H1 (cell line): ENCODE measurements at places on chromosomes 2 and 18.

GRCh38 chr2:37324786-37325624 lies at the start of gene PRKD3:
TSS of gene PRKD3 (minus strand) at chr2:37324833. CDS start at chr2:37316524, 8,309 bp downstream.
- no peak for DNase-seq

DNA sequence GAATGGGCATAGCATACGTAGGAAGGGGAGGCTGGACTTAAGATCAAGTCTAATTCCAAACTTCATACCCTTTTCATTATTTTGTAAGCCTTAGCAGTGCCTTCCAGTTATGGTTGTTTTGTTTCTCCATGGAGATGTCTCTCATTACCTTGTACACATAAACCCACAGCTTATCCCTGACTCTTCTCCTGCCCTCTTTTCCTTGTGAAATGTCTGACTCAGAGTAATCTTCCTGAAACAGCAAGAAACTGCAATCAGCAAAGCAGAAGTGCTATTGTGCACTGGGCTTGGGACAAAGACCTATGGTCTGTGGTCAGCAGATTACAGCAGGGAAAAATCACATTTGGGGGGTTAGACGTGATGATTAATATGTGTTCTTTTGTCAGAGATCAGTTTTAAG lies 176.7 kb downstream of the IKZF2 start:
- DNase-seq = no peak

DNA sequence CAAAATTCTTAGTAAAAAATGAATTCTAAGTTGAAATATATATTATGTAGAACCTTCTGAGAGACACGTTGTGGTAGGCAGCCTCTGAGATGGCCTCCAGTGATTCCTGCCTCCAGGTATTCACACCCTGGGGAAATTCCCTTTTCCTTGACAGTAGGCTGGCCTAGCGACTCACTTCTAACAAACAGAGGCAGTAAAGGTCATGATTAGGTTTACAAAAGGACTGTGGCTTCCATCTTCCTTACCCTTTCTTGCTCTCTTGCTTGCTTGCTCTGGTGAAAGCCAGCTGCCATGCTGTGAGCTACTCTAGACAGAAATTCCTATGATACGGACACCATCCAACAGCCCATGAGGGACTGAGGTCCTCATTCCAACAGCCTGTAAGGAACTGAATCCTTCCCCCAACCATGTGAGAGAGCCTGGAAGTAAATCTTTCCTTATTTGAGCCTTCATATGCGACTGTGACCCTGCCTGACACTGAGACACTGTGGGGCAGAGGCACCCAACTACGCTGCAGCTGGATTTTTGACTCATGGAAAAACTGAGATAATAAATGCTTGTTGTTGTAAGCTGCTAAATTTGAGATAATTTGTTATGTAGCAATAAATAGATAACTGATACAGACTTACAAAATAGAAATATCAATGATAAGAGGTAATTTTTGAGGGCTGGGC lies 32.7 kb upstream of the SERTAD2 start:
- DNase-seq = no peak

DNA sequence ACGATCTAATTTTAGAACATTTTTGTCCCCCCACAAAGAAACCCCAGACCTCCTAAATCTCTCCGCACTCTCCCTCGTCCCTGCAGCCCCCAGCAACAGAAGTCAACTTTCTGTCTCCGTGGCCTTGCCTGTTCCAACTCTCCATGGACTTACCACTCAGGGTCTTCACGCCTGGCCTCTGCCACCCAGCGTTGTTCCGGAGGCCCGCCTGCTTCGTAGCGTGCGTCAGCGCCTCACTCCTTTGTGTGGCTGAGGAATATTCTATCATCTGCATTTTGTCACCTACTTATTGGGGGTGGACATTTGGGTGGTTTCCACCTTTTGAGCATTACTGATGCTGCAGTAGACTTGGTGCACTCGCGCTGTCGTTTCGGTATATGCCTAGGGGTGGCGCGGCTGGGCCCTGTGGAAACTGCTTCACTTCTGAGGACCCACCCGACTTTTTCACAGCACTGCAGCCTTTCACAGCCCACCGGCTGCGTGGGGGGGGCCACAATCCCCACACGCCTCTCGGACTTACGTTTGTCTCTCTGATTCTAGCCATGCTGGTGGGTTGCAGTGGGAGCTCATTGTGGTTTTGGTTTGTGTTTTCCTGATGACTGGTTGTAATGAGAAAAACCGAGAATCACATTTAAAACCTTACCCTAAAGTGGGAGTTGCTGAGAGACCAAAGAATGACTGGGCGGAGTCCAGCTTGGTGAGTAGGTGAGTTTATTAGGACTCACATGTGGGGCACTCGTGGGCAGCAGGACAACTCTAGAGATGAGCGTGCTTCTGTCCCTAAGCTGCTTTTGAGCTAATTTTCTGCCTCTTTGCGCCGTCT lies 1.4 kb upstream of the HSBP1L1 start:
- DNase-seq = no peak

DNA sequence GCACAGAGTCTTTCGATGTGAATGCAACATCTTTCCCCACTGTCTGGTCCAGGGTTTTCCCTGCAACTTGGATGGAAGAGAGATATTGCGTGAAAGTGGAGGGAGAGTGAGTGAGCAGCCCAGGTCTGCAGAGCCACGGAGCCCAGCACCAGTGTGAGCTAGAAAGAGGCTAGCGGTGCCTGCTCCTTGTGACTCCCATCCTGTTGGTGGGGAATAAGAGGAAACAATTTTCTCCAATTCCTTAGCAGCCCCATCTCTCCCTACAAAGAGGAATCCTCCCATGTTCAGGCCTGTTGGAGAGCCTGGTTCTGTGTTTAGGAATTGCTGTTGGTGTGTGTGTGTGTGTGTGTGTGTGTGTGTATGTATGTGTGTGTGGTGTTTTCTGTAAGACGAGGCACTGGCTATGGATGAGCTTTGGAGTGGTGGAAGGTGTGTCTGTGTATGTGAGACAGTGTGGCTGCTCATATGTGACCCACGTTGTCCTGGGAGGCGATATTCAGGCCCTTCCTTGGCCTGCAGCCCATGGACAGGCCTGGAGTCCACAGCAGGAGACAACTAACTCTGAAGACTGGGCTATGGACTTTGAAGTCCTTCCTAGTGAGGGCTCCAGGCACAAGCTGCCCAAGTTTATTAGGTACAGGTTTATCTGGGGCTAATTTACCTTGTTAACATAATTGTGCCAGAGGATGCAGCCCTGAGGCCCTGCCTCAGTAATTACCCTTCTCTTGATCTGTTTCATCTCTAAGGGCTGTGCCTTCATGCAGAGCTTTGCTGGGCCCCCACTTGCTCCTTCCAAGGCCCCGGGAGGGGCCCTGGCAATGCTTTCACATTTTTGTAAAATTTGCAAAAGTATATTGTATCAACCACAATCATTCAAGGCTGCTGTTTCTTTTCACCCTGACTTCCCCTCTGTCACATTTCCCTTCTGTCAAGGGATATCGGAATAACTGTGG lies 88.6 kb upstream of the HAAO start:
- DNase-seq = no peak

- DNase-seq = peak; percentile 54
These were observed 31.3 kb downstream of the KIAA2012 start for GRCh38 chr2:202104286-202104870.

- DNase-seq = no peak
These were observed 120.0 kb upstream of the FSIP2 start for GRCh38 chr2:185618625-185619024.

- DNase-seq = peak; percentile 73
These were observed 386.5 kb downstream of the DLGAP1 start for GRCh38 chr18:4068552-4069158.

- DNase-seq = no peak
These were observed 28.4 kb downstream of the ARHGEF4 start for GRCh38 chr2:130864830-130865800.

DNA sequence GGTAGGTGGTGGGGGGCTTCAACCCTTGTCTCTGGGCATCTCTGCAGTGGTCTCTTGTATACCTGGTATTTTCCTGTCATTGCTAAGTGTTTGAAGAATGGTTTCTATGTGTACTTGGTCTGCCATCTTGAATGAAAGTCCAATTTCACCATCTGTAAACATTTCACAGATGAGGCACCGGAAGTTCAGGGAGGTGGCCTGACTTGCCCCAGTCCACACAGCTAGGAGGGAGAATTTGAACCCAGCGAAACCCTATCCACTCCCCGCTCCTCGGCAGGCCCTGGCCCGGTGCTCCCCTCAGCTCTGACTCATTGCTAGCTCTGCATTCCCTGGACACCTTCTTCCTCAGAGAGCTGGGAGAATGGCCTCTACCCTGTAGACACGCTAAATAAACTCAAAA lies 30.5 kb downstream of the ZAP70 start:
- DNase-seq = no peak

DNA sequence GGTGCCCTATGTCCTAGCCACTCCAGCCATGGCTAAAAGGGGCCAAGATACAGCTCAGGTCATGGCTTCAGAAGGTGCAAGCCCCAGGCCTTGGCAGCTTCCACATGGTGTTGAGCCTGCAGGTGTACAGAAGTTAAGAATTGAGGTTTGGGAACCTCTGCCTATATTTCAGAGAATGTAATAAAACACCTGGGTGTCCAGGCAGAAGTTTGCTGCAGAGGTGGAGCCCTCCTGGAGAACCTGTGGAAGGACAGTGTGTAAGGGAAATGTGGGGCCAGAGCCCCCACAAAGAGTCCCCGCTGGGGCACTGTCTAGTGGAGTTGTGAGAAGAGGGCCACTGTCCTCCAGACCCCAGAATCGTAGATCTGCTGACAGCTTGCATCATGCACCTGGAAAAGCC lies 74.1 kb downstream of the SMIM21 start:
- no peak for DNase-seq

GRCh38 chr18:67143028-67143427 lies 373.5 kb downstream of the DSEL start:
- no peak for DNase-seq

GRCh38 chr2:231707927-231708772 lies at the start of gene PTMA:
TSS of gene PTMA (plus strand) at chr2:231708525. CDS start at chr2:231708707, 182 bp downstream.
- DNase-seq = peak; percentile 98

- DNase-seq = no peak
These were observed 57.7 kb downstream of the METTL4 start for GRCh38 chr18:2513616-2514015.

GRCh38 chr2:135662088-135662487 lies 79.6 kb upstream of the UBXN4 start:
- no peak for DNase-seq

GRCh38 chr2:101622210-101623030 lies 75.1 kb upstream of the MAP4K4 start:
- no peak for DNase-seq

DNA sequence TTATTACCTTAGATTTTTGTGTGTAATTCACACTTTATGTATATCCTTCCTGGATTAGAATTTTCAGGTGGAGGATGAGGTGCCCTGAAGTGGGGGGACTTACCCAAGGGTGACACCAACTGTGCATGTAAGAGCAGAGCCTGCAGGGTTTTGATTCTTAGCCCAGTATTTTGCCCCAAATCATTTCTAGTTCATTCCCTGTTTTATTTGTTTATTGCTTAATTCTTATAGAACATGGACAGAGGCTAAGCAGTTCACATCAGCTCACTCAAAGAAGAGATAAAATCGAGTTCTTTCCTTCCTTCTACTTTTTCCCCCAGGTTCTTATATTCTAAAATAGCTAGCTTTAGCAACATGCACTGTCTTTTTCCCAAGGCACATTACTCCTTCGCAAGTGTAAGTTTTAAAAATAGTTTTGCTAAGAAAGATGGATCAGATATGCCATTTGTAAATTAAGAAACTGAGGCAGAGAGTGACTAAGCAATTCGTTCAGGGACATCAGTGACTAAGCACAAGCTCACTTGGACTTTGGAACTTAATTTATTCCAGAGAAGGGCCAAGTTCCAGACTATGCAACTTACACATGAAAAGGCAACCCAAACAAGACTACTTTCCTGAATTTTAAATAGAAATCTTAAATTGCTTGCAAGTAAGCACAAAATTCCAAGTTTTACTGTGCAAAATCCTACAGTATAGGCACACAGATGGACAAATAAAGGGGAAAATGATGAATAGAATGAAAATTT lies 427.9 kb upstream of the POU3F3 start:
- no peak for DNase-seq

- no peak for DNase-seq
These were observed 47.4 kb downstream of the MGAT5 start for GRCh38 chr2:134301099-134301927.

GRCh38 chr2:168044176-168044575 lies 203.2 kb downstream of the STK39 start:
- no peak for DNase-seq

GRCh38 chr2:189261431-189261841 lies 81.9 kb upstream of the COL5A2 start:
- DNase-seq = no peak

GRCh38 chr2:57598551-57598950 lies 448.1 kb upstream of the VRK2 start:
- no peak for DNase-seq

DNA sequence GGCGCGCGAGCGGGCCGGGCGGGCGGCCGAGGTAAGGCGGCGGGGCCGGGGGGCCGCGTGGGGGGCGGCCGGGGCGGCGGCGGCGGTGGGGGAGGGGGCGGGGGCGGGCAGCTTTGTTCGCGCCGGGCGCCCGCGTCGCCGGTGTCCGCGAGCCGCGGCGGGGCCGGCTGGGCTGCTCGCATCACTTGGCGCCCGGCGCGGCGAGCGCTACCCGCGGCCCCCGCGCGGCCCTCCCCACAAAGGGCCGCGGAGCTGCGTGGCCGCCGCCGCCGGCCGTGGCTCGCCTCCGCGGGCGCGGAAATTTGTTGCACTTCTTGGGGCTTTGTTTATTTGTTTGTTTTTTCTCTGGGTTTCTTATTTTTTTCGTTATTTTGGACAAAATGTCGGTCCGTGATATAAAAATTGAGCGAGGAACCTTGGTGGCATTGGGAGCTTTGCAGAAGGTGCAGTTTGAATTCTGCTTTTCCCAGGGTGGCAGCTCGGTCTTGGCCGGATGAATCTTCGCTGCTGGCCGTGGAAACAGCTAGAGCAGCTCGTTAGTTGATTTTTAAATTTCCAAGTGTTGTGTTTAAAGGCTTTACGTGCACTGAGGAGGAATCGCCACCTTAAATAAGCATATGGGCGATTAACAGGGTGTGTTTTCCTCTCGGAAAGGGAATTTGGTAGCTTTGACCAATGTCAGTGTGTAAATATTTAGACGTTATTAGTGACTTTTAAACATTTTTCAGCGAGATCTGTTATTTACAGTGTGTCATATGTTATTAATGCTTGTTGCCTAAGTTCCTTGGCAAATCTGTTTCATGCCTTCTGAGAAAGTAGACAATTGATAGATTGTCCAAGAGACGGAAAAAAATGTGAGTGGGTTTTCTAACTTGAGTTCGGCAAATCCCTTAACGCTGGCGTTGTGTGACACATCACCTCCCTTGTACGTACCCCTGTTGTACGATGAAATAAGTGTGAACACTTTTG lies 822 bp downstream of the UBE2E3 start:
- no peak for DNase-seq

DNA sequence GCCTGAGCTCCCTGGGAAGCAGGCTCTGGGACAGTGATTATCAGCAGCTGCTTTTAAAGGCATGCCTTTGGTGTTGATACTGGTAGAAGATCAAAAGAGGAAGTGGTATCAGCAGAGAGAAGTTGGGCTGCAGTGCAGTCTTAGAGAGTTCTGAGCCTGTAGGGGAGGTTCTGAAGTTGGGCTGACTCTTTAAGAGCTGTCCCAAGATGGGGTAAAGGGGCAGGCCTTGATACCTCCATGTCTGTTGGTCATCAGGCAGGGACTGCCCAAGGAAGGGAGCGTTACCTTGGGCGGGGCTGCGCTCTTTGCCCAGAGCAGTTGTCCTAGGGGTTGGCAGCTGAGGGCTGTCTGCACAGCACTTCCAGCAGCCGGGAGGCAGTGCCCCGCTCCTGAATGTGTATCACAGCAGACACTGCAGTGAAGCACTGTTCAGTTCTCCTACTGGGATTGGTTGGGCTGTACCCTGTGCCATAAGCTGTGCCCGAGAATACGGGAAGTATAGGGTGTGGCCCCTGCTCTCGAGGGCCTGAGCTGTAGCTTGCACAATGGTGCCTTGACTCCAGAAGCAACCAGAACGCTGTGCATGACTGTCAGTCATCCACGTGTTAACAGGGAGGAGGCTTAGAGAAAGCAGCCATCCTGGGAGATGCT lies 177.0 kb downstream of the CTIF start:
- no peak for DNase-seq
